Suppressor macrophage treated with lipopolysaccharide for 4 hours (primary cell): ENCODE measurements at places on chromosomes 4 and X.

GRCh38 chr4:98319021-98319420, 57.8 kb downstream of the RAP1GDS1 start:
- DNase-seq: no peak

GRCh38 chr4:142648378-142648777, 197.7 kb downstream of the INPP4B start:
- DNase-seq: no peak

- DNase-seq: no peak
Measured at GRCh38 chr4:120327276-120327675, 260.6 kb upstream of the MAD2L1 start.

DNA sequence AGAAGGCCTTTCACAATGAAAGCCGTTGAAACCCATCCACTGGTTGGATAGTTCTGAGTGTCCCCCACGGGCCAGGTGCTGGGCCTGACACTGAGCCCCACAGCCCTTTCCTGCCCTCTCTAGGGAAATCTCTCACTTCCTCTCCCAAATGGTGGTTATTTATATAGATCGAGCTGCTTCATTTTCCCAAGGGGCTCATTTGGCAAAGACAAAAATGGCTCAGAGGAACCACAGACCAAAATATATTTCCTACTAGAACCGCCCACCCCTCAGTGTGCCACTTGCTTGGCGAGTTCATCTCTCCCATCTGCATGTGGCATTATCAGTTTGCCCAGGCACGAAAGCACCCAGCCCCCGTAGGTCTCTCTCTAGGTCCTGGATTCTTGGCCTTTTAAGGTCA, 53.3 kb upstream of the STIM2 start:
- no peak for DNase-seq

DNA sequence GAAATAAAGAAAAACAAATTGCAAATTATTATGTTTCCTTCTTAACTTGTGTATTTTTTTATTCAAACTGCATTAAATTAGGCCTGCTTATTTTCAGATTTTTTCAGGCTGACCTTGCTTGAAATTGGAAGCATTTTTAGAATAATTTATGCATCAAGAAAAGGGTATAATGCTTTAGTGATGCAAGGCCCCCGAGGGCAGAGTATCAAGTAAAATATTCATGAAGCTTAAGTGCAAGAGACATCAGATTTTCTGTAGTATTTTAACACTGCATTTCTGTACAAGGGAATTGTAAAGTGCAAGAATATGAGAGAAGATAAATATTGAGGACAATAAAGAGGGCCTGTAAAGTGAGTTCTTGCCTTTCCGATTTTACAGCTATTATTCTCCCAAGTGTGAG, 485.8 kb upstream of the ATOH1 start:
- DNase-seq: no peak

DNA sequence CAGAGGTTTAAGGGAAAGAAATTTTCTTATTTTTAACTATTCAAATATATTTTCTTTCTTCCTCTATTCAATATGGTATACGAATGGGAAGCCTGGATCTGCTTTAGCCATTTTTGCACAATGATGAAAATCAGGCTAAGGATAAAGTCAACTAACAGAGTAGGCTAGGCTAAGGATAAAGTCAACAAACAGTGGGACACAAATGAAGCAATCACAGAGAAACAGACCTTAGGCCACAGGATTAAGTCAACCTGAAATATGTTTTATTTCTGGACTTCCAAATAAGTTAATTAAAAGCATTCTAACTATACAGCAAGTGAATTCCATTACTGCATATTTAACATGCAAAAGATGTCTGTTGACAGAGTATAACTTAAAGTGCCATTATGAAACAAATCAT, 17.0 kb downstream of the DYNLT3 start:
- DNase-seq: no peak

DNA sequence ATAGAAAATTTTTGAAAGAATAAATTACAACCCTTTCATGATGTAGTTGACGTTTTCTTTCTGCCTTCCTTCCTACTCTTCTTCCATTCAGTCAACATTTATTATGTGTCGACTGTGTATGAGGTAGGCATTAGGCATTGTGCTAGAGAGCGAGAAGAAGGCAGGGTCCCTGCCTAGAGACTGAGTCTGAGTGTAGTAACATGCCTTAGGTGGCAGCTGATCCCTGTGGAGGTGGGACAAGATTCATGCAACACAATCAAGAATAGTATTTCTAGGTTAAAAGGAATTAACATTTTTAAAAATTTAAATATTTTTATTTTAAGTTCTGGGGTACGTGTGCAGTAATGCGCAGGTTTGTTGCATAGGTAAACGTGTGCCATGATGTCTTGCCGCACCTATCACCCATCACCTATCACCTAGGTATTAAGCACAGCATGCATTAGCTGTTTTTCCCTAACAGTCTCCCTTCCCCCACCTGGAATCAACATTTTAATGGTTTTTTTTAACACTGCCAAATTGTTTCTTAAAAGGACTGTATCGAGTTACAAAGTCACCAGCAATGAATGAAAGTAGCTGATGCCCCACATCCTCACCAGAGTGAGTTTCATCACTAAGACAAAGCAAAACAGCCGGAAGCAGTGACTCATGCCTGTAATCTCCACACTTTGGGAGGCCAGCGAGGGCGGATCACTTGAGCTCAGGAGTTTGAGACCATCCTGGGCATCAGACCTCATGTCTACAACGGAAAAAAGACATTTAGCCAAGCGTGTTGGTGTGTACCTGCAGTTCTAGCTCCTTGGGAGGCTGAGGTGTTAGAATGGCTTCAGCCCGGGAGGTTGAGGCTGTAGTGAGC, 84.0 kb downstream of the WWC2 start:
- DNase-seq: peak; percentile 65

- no peak for DNase-seq
Measured at GRCh38 chrX:44157858-44158257, 184.7 kb upstream of the NDP start.

GRCh38 chr4:181018472-181018871, 1224.7 kb upstream of the TENM3 start:
- no peak for DNase-seq

DNA sequence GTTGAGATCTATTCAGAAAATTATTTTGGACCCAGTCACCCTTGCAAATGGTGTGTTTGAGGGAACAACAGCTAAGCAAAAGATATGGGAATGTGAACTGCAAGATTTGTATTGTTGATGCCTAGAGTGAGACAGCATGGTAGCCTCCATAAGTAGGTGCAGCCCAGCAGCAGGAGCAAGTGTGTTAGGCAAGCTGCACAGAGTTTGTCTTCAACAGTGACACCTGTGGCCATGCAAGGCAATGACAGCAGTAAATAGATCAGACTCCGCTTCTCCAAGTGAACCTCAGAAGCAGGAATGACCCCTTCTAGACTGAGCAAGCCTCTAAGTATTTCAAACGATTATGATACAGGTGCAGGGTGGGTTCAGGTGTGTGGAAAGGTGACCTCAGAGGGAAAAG, 133.4 kb upstream of the MSX1 start:
- no peak for DNase-seq

DNA sequence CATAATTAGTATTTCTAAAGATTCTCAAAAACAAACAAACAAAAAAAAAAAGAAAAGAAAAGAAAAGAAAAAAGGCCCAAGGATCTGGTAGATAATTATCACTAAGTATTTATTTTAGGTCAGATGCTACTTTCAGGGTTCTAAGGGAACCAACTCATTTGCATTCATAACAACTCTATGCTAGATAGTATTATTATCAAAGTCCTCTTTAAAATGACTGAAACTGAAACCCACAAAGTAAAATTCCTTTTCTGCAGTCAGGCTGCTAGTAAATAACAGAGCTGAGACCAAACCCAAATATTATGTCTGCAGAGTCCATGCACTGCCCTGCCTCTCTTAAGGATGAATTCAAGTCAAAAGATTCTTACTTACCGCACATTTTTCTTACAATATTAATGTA, 38.3 kb upstream of the MAPK10 start:
- no peak for DNase-seq

GRCh38 chr4:7158991-7159390, 33.3 kb upstream of the SORCS2 start:
- DNase-seq: no peak

DNA sequence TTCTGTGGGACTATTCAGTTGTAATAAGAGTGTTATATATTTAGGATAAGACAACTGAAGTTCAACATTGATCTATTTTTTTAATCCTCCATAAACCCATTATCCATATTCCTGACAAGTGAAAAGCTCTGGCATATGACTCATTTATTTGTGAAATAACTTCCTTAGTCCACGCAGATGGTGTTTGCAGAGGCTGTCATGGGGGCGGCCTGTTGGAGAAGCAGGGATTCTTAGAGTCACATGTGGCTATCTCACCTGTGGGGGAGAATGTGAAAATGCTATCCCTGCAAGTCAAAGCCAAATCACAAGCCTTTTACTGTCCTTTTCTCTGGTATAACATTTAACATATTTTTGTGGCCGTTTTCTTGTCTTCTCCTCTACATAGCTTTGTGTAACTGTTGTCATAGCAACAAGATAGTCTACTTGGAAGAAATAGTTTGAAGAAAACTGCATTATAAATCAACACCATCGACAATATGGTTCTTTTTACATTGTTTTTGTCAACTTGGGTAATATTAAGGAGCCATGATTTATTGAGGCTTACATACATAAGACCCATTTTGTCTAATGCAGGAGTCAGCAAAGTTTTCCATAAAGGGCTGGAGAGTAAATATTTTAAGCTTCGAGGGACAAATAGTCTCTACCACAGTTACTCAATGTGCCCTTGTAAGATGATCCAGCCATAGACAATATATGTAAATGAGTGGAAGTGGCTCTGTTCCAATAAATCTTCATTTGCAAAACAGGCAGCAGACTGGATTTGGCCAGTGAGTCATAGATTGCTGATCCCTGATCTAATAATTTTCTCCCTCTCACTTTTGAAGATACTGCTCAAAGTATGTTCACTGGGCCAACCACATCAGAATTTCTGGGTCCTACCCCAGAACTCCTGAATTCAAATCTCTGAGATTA, 395.0 kb downstream of the DTHD1 start:
- no peak for DNase-seq

- no peak for DNase-seq
Measured at GRCh38 chr4:128596115-128596514, 213.4 kb upstream of the JADE1 start.

- DNase-seq: no peak
Measured at GRCh38 chr4:115229873-115230272, 116.5 kb upstream of the NDST4 start.

- no peak for DNase-seq
Measured at GRCh38 chr4:182809417-182810102, 107.6 kb downstream of the DCTD start.

DNA sequence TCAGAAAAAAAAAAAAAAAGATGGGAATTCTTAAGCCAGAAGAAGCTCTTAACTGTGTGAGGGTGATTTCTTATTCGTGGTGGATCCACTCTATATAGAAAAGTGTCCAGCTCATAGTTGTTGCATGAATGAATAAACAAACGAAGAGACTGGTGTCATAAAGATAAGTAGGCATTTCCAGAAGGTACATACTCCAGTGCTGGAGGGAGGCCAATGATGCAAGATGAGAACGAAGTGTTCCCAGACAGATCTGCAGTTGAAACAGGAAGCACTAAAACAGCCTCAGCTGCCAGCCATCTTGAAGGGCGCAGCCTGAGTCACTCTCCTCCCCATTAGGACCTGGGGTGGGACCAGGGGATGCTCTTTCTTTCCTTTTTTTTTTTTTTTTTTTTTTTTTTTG, 47.4 kb upstream of the HOPX start:
- DNase-seq: peak; percentile 46

- no peak for DNase-seq
Measured at GRCh38 chr4:56783986-56784385, 37.5 kb downstream of the SPINK2 start.

- no peak for DNase-seq
Measured at GRCh38 chrX:138504273-138504672, 207.2 kb downstream of the FGF13 start.

GRCh38 chr4:182994171-182994570, 77.0 kb upstream of the DCTD start:
- no peak for DNase-seq

- no peak for DNase-seq
Measured at GRCh38 chr4:174763454-174764104, 65.5 kb downstream of the GLRA3 start.

DNA sequence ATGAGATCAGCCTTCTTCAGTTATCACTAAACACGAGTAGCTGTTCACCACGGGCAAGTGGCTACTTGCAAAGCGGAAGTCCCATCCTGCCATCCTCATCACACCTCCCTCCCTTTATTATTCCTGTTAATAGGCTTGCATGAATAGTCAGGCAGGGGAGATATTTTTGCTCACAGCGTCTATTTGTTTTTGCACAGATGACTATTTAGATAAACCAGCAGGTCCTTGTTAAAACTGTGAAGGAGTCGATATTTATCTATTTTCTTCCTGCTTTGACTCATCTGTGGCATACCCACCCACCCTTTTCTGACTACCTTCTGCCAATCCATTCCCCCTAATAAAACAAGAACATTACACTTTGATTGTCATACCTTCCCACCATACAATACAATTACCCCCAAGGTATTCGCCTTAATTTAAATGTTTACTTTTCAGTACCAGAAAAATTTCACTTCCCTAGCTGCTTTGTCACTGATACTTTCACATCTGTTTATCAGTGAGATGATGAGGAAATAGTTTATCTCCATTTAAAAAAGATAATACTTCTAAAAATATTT, 96.6 kb upstream of the BANK1 start:
- no peak for DNase-seq

DNA sequence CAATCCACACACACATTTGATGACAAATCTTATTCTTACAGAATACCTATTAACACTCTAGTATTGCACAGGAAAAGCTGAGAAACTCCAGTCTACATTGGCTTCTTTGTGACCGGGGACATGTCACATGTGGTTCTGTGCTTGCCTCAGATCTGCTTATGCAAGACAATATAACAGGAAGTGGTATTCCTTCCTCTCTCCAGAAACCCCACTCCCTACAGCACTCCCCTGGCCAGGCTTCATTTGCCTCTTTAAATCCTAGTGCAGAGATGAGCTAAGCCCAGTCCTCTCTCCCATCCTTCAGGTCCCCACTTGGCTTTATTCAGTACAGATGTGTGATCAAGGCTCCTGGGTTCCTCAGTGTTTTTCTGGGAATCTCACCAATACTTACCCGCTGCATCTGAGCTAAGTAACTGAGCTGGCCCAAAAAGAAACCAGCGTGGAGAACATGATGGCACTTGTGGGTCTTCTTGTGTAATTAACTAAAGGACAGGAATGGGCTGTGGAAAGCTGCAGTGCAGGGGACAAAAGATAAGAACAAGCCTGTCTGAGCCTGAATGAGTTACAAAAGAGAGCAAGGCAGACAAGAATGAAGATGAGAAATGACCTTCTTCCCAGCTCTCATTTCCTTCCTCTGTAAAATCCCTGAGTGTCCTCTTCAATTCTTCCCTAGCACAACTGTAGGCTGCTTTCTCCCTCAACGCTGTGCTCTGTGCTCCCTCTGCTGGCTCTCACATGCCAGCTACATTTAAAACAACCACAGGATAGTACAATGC, 105.6 kb downstream of the HNRNPD start:
- DNase-seq: peak; percentile 85
